NCI-H446 treated with DMSO at 0.1 percent for 48 hours (cell line): ENCODE measurements at places on chromosomes 13 and 19.

DNA sequence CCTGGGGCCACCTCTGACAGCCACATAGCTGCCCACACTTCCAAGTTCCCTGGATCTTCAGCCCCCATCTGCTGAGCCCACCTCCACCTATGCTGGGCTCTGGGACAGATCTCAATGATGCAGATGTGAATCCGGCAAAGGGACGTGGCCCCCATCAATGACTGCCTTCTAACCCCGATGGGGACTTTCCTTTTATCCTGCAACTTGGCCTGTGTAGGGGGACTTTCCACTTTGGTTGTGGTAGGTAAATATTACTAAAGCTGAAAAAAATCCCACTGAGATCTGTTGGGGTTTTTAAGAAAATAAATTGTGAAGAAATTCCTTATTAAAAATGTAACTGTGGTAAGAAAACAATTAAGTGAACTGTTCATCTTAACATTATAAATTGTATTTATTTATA lies 20.8 kb upstream of the ASPDH start:
- DNase-seq = no peak

DNA sequence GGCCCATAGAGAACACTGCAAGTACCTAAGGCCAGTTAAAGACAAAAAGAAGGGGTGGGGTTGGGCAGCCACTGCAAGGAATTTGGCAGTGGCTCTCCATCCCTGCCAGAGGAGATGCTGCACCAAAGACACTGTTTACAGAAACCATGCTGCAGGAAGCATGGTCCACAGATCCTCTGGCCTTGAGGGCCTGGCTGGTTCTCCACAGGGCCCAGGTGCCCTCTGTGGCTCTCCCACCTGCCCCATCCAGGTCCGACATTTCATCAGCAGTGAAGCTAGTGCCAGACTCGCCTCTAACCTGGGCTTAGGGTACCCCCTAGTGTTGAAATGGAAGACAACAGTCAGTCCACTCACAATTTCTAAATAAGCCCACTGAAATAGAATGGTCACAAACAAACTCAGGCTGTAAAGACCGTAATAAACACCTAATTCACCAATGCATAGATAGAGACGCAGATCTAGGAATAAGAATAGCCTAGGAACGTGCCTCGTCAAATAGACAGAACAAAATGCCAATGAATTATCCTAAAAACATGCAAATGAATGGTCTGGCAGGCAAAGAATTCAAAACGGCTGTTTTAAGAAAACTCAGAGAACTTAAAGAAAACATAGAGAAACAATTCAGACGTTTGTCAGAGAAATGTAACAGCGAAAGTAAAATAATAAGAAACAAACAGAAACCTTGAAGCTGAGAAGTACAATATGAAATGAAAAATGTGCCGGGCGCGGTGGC lies 23.3 kb downstream of the LYPD4 start:
- DNase-seq = no peak

GRCh38 chr19:42344336-42344893 lies 19.0 kb downstream of the MEGF8 start:
- no peak for DNase-seq

DNA sequence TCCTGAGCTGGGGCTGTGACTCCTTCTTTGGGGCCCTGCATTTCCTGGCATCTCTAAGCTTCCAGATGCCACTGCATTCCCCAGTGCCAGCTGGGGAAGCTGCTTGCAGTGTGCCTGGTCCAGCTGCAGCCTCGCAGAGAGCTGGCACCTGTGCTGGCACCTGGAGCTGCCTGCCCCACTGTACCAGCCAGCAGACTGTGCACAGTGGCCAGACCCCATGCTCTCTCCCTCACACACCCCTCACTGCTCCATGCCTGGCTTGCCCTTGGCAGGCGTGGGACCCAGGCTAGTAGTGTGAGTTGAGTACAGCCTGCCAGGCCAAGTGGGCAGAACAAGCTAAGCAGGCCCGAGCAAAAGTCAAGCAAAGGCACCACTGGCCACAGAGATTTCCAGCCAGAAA lies 327.5 kb downstream of the NDFIP2 start:
- DNase-seq = no peak

DNA sequence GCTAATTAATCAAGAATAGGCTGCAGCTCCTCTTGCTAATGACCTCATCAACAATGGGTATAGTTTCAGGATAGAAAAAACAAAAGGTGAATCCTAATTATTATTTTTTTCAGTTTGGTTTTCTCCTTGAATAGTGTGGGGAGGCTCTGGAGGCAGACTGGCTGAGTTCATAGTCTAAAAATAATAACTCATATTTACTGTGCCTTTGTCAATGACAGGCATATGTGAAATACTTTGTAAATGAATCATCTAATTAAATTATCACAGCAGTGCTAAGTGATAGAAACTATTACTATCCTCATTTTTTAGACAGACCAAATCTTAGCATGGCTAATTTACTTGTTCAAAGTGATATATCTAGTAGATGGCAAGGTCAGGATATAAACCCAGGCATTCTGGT lies 1261.0 kb upstream of the SLC10A2 start:
- DNase-seq = no peak

GRCh38 chr19:49701271-49701786 lies 10.4 kb downstream of the CPT1C start:
- no peak for DNase-seq

- DNase-seq = no peak
These were observed 11.8 kb downstream of the LIG1 start for GRCh38 chr19:48158210-48158790.

GRCh38 chr13:45773236-45773635 lies 71.1 kb downstream of the CBY2 start:
- DNase-seq = no peak

DNA sequence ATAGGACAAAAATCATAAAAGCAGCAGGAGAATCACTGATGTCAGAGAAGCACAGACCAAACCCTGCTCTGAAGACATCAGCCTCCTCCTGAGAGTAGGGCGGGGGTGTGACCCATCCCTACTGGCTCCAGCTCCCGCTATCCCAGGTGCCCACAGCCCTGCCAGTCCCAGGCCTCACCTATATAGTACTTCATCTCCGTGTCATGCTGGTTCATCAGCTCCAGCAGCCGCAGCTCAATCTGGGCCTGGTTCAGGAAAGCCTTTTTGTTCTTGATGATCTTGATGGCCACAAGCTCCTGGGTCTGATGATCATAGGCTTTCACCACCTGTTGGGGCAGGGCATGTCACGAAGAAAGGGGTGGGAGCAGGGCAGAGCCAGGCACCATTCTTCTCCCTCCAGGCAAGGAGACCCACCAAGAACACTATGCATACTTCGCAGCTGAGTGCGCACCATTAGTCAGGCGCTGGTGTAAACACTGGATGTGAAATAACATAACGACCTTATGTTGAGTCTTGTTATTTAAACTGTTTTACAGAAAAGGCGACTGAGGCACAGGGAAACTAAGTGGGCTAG lies 4.2 kb downstream of the DYRK1B start:
- no peak for DNase-seq

DNA sequence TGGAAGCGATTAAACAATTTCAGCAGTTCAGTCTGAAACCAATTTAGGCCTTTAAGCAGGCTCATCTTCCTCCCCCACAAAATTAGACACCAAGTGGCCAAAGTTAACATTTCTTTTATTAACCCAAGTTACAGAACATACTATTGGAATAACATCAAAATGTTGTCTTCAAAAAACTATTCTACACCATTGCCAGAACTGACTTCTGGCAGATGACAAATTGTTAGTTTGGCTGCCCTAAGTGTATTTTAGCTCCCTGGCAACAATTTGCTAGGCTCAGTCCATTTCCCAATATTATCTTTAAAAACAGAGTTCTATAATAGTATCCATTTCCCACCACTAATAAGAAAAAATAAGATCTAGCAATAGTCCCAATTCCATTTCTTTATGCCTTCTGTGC lies 107.8 kb downstream of the SGCG start:
- DNase-seq = no peak

DNA sequence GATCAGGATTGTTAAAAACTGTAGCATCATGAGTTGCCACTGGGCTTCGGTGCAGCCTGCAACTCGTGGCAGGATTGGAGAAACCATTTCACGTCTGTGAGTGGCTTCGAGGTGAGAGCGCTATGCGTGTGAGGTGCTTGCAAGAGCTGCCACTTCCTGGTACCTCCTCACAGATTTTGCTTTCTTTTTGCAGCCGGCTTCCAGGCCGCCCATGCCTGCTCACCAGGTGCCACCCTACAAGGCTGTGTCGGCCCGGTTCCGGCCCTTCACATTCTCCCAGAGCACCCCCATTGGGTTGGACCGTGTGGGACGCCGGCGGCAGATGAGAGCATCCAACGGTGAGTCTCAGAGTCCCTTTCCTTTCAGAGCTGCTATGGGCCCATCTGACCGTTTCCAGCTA lies 57.9 kb upstream of the C1QTNF9 start:
- DNase-seq = no peak

GRCh38 chr13:76804801-76805200 lies 81.4 kb downstream of the KCTD12 start:
- no peak for DNase-seq

GRCh38 chr13:42623916-42624315 lies 50.0 kb downstream of the TNFSF11 start:
- peak; percentile 49 for DNase-seq

GRCh38 chr19:5557691-5558090 lies 10.1 kb downstream of the TINCR start:
- DNase-seq = no peak

- no peak for DNase-seq
These were observed 243.4 kb downstream of the SPRY2 start for GRCh38 chr13:80097561-80097960.

- DNase-seq = no peak
These were observed 769.1 kb downstream of the PCDH9 start for GRCh38 chr13:66461021-66461420.

DNA sequence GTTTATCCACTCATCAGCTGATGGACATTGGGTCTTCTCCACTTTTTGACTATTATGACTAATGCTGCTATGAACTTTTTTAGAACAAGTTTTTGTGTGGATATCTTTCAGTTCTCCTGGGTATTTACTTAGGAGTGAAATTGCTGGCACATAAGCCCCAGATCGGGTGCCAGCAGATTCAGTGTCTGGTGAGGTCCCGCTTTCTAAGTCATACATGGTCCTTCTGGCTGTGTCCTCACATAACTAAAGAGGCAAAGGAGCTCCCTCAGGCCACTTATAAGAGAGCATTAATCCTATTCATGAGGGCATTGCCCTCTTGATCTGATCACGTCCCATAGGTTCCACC lies 600 bp upstream of the ZNF226 start:
- no peak for DNase-seq

DNA sequence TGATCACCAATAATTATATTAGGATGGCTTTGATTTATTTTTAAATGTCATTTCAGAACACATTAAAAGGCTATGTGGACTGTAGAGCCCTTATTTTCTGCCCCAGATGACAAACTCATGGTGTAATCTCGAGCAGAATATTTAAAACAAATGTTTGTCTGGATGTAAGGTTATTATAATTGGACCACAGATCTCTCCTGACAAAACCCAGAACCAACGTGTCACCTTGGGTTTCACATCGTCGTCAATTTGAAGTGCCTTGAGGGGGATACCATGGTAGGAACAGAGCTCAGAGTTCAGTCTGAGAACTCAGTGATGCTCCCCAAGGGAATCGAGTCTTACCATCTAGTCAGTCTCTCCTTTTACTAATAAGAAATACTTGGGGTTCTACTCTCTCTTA lies 2.8 kb downstream of the SACS start:
- no peak for DNase-seq

- DNase-seq = no peak
These were observed 322.4 kb downstream of the OLFM4 start for GRCh38 chr13:53351021-53351420.

DNA sequence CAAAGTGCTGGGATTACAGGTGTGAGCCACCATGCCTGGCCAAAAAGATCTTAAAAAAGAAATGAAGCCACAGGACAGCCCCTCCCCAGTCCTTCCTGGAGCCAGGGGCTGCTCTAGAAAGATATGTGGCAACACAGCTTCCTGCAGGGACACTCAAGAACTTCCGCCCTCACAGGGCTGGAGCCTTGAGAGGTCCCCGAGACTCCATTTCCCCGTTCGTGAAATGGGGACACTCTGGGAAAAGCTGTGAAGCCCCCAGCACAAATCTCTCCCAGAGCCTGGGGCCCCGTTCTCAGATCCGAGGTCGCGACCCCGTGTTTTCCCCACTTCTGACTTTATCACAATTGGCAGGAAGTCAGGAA lies 2.5 kb upstream of the GPX4 start:
- DNase-seq = no peak

DNA sequence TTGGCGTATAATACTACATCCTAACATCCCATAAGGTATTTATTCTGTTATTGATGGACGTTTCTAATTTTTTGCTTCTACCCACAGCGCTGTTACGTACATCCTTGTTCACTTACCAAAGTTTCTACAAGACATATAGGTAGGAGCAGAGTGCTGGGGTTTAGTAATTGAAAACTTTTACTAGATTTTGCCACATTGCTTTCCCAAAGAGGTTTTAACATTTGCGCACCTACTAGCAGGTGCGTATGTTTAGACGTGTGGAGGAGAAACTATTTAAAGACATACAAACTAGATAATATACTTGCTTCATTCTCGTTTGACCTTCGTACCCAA lies 559 bp upstream of the RPL21 start:
- no peak for DNase-seq

- no peak for DNase-seq
These were observed 61.0 kb downstream of the HSPH1 start for GRCh38 chr13:31100721-31101120.

- no peak for DNase-seq
These were observed 40.6 kb downstream of the FBN3 start for GRCh38 chr19:8108560-8109445.

DNA sequence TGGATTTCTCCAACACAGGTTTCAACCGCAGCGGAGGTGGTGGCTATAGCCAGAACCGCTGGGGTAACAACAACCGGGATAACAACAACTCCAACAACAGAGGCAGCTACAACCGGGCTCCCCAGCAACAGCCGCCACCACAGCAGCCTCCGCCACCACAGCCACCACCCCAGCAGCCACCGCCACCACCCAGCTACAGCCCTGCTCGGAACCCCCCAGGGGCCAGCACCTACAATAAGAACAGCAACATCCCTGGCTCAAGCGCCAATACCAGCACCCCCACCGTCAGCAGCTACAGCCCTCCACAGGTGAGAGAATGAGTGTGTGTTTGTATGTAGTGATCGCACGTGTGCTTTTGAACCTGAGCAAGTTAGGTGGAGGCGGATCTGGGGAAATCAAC lies 6.0 kb upstream of the CCDC97 start:
- no peak for DNase-seq

DNA sequence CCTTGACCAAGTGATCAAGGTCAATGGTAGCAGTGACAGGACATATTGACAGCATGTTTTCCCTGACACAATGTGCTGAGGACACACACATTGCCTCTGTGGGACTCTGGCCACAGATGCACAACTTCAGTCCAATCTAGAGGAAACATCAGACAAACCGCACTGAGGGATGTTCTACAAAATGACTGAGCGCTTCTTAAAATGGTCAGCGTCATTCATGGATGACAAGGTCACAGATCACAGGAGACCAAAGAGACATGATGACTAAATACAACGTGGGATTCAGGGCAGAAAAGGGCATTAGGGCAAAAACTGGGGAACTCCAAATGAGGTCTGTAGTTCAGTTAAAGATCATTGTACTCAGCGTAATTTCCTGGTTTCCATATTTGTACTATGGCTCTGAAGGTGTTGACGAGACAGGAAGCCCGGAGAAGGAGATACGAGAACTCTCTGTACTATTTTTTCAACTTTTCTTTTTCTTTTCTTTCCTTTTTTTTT lies 20.6 kb downstream of the PBX4 start:
- DNase-seq = no peak
